ENCODE measurements at places on chromosomes 12 and 14. TPM values are rescaled to one million over a fixed set of nuclear protein-coding genes. Genes with fewer than 3 reads are reported as not detected.

Gene RAB21
- 66.1 TPM for total RNA-seq

Gene GPX2
- 1.3 TPM for total RNA-seq

Gene LRP1-AS
- not detected for total RNA-seq

Gene SRRM4
- 183 TPM for total RNA-seq

Gene TDRD9
- total RNA-seq: not detected

Gene RNASE11
- not detected for total RNA-seq

Gene LPAR5
- total RNA-seq: not detected

Gene GPD1
- total RNA-seq: 0.81 TPM

Gene MAP1LC3B2
- total RNA-seq: 4.4 TPM

Gene GDF3
- 0.34 TPM for total RNA-seq

Gene MUCL1
- total RNA-seq: not detected

Gene SLC25A47
- not detected for total RNA-seq

Gene PLEKHD1
- 1.3 TPM for total RNA-seq

Gene COCH
- total RNA-seq: 29.0 TPM

Gene PLEKHG7
- not detected for total RNA-seq

Gene CPNE6
- 0.44 TPM for total RNA-seq

Gene CCDC175
- not detected for total RNA-seq

Gene SSPN
- total RNA-seq: 0.91 TPM

Gene RNASE1
- not detected for total RNA-seq

Gene SMCO2
- not detected for total RNA-seq

Gene YBX3
- 39.0 TPM for total RNA-seq

Gene PLA2G1B
- total RNA-seq: not detected

Gene TRHDE
- total RNA-seq: 16.7 TPM

Gene RACGAP1
- 47.1 TPM for total RNA-seq

Gene GON7
- 6.5 TPM for total RNA-seq

Gene C3AR1
- not detected for total RNA-seq

Gene GOLT1B
- total RNA-seq: 42.2 TPM

Gene SOX5
- 118 TPM for total RNA-seq

Gene ARHGAP9
- total RNA-seq: 52.0 TPM

Gene TOMM20L
- total RNA-seq: not detected

Gene NTN4
- 0.59 TPM for total RNA-seq

Gene BCL7A
- 148 TPM for total RNA-seq

Gene GPR84
- total RNA-seq: not detected

Gene GTF2A1
- 62.3 TPM for total RNA-seq

Gene GPR132
- not detected for total RNA-seq

Gene AICDA
- total RNA-seq: not detected

Gene NYNRIN
- total RNA-seq: 33.5 TPM

Gene TEX52
- not detected for total RNA-seq

Gene NANOG
- total RNA-seq: 1.3 TPM

Gene DEGS2
- total RNA-seq: 0.34 TPM

Gene BDKRB1
- total RNA-seq: not detected

Gene SIX4
- 22.1 TPM for total RNA-seq

Gene WNT1
- total RNA-seq: not detected

Gene PTPN6
- 3.8 TPM for total RNA-seq

Gene SLC11A2
- 41.1 TPM for total RNA-seq

Gene MAGOHB
- total RNA-seq: 22.1 TPM
